CD4-positive, alpha-beta T cell treated with Interleukin-15 for 4 hours (primary cell): ENCODE measurements at places on chromosomes 16 and 17.

DNA sequence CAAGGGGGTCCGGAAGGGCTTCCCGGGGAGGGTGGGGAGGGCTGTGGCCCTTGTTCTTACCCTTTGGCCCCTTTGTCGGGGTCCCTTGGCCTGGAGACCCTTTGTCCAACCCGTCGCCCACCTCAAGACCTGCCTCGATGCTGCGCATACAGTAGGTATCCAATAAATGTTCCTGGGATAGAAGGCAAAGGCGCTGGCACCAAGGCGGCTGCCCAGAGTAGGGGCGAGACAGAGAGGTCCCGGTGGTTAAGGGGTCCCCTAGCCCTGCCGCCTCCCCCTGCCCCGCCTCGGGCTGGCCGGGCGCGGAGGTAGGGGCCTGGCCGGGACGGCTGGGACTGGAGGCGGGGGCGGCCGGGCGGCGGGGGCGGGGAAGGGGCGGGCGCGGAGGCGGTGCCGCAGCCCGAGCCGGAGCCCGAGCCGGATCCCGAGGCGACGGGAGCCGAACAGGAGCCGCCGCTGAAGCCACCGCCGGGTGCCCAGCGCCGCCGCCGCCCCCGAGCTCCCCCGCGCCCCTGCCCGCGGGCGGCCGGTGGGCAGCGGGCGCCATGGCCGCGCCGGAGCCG is at the start of gene NHERF2:
TSS of gene NHERF2 (plus strand) at position 442 of the 563 bp plus-strand sequence. CDS start at position 546, 104 bp downstream.
- peak; percentile 24 for DNase-seq

DNA sequence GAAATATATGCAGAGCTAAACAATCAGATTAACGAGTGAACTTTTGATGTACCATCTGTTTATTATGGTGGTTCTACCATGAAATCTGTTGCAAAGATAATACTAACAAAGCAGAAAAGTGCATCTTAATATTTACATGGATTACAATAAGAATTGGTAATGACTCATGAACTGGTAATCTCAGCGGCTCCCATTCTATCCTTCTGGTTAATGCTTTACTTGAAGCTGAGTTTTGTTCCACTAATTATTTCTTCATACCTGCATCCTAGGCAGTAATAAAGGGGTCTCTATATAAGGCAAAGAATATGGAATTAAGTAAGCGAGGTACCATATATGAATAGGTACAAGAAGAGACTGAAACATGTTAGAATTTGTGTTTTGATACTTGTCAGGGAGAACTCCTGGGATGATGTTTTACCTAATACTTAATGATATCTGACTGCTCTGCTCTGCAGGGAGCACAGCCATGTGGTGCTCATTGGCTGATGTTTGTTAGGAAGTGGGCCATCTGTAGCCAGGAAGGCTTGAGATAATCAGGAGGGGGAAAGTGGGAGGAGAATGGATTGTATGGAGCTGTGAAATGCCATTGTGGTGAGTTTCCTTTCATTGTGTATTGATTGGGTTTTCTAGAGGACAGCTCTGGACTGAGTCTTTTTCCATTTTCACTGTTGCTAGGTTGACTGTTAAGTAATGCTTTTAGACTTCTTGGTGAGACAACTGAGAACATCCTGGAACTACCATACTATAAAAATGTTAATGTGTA is 52.6 kb downstream of the MAP2K6 start:
- no peak for DNase-seq

DNA sequence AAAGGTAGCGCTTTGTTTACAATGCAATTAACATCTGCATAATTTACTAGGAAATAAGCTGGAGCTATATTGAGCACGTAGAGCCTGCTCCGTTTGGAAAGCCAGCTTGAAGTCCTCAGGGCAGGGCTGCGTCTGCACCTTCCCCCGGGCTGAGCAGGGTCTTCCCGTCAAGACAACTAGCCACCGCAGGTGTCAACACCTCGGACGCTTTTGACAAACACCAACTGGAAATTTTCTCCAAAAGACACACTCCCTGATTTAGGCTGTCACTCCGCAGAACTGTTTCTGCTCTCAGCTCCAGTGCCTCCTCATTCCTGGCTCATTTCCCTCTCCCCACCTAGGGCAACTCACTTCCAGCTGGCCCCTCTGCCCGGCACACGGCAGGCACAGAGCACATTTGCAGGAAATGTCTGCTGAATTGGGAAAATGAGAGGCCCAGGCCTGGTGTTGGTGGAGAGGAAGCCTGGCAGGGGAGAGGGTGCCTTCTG is 170.3 kb downstream of the MAF start:
- DNase-seq, result no peak

DNA sequence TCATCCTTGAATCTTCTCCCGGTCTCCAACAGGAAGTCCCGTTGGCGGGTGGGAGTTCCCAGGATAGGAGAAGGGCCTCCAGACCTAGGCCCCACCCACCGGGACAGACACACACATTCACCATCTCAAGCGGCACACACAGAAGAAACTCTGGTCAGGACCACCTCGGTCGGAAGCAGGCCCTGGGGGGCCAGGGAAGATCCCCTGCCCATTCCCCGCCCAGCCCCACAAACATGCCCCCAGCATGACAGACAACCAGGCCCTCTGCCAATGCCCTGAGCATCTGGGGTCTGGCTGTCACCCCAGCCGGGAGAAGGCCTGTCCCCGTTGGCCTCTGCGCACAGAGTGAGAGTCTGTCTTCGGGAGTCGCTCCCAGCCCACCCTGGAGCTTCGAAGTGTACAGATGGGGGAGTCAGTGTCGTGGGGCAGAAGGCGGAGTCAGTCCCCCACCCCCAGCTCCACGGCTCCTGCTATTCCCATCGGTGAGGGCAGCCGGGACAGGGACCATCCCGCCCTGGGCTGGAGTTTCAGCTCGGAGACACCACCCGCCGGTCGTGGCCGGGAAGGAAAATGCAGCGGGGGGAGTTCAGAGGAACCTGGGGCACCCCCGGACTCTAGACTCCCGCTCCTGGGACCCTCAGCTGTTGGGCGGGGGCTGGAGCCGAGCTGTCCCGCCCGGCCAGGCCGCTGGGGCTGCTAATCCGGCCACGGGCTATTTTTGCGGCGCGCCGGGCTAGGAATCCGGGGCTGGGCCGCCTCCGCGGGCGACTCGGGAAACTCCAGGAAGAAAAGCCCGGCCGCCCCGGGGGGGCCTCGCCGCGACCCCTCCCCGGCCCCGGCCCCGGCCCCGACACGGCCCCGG is 660 bp downstream of the RHBDF1 start:
- DNase-seq, result no peak

DNA sequence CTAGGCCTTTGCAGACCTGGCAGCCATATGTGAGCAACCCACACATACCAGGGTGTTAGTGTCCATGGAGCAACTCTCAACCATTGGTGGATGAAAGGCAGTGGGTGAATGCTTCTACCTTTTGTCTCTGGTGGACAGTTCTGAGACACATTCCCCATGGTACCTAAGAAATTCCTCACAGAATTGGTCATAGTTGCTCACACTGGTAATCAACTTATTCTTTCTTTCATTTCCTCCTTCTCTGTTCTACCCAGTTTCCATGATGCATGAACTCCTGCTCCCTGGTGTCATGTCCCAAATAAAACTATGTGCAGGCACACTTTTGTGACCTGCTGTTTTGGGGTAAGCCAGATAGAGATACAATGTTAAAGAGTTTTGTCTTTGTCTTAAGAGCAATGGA is 33.2 kb upstream of the MPHOSPH6 start:
- no peak for DNase-seq

GRCh38 chr16:68131813-68132706 is 46.9 kb downstream of the NFATC3 start:
- peak; percentile 37 for DNase-seq

GRCh38 chr16:86798247-86799041 is 220.1 kb downstream of the FOXL1 start:
- DNase-seq, result no peak

- DNase-seq, result no peak
These were observed 23.6 kb upstream of the ATP5MC1 start for GRCh38 chr17:48868916-48869500.

DNA sequence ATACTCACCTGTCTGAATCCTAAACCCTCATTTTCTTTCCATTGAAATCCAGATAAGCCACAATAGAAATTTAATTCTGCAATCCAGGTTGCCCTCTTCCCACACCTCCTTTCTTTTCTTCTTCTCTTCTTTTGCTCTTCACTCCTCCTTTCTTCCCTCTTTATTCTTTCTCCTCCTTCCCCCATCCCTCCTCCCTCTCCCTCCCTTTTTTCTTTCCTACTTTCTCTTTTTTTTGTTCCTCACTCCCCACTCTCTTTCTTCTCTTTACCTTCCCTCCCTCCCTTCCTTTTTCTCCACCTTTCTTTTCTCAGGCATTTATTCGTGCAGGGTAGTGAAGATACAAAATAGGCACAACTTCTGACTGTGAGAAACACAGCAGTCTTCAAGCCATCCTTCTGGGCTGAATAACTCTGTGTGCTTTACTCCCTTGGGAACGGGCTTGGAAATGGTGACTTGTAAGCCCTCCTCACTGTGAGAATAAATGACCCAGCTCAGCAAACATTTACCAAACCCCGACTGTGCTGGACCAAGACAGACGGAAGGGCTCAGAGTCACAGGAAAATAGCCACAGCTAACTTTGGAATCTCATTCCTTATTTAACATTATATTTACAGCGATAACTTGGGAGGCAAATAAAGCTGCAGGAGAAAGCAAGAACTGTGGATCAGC is 140.8 kb downstream of the HAPSTR1 start:
- DNase-seq, result no peak
